IMR-90 (cell line): ENCODE measurements at places on chromosomes 7 and 10. TPM values are rescaled to one million over a fixed set of nuclear protein-coding genes. Genes with fewer than 3 reads are reported as not detected.

CRTAC1 gene
- total RNA-seq = not detected in 2 replicates

LRIT1 gene
- total RNA-seq = not detected in 2 replicates

TMEM213 gene
- not detected in 2 replicates for total RNA-seq

FAM149B1 gene
- total RNA-seq = 22.8 and 28.3 TPM in 2 replicates

HOGA1 gene
- 0.36 and 0.56 TPM in 2 replicates for total RNA-seq

NPTX2 gene
- under 0.01 TPM in 2 replicates for total RNA-seq

ZPBP gene
- not detected in 2 replicates for total RNA-seq

PDE1C gene
- 53.3 and 61.5 TPM in 2 replicates for total RNA-seq

WDR37 gene
- total RNA-seq = 12.7 and 16.4 TPM in 2 replicates

PTTG1IP2 gene
- not detected in 2 replicates for total RNA-seq

DNAJC12 gene
- total RNA-seq = 1.7 and 2.3 TPM in 2 replicates

NPSR1 gene
- not detected in 2 replicates for total RNA-seq

NOM1 gene
- total RNA-seq = 15.4 and 16.4 TPM in 2 replicates
